NCI-H510A treated with DMSO at 0.1 percent for 48 hours (cell line): ENCODE measurements at places on chromosomes 13 and 19.

DNA sequence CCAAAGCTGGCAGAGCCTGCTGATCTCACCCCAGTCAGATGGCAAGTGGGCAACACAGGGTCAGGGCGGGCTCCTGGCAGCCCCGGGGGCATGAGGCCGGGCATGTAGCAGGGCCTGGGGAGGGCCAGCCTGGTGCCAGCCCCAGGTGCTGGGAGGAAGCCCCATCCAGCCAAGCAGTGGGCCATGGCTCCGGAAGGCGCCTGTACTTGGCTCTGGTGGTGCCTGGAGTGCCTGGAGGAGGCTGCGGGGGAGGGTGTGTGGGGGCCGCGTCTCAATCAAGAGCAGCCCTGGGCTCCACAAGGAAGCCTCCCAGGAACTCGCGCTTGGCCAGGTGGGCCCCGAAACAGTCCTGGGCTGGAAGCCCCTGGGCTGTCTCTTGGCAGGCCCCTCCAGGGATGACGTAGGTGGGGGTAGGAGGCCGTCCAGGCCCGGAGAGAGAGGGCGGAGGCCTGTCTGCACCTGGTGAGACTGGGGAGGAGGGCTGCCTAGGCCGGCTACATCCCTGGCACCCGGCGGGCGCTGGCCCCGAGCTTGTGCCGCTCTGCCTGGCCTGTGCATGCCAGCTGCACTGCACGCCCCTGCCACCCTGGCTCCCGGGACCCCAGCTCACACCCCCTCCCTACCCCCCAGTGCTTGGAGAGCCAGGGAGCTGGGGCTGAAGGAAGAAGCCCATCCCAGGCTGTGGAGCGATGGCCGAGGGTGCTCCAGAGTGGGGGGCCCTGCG lies 45.9 kb downstream of the COMP start:
- no peak for DNase-seq

- no peak for DNase-seq
These were observed 119.2 kb downstream of the GPC6 start for GRCh38 chr13:93345770-93346169.

- no peak for DNase-seq
These were observed 52.2 kb downstream of the IRS2 start for GRCh38 chr13:109734002-109734785.

DNA sequence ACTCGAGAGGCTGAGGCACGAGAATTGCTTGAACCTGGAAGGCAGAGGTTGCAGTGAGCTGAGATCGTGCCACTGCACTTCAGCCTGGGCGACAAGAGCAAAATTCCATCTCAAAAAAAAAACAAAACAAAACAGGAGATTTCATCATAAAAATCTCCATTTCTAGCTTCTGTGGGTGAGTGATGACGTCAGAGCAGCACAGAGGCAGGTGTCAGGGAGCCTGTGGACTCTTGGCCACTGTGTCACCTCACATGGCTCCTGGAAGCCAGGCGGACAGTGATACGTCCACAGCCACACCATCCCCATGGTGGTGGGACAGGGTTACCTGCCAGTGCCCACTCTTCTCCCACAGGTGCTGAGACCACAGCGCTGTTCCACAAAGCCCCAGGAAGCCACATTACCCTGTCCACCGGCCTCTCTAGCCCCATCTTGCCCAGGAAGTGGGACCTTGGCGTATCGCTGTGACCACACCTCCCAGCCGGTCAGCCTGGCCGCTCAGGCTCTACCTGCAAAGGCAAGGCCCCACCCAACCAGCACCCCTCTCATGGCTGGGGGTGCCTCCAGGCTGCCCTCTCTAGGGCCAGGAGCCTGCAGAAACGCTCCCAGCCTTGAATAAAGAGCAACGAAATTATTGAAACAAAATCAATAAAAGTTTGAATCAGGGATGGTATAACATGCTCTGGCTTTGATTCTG lies 2.5 kb upstream of the FXYD3 start:
- DNase-seq = no peak

- no peak for DNase-seq
These were observed 4.5 kb upstream of the ARHGAP45 start for GRCh38 chr19:1062387-1063029.

DNA sequence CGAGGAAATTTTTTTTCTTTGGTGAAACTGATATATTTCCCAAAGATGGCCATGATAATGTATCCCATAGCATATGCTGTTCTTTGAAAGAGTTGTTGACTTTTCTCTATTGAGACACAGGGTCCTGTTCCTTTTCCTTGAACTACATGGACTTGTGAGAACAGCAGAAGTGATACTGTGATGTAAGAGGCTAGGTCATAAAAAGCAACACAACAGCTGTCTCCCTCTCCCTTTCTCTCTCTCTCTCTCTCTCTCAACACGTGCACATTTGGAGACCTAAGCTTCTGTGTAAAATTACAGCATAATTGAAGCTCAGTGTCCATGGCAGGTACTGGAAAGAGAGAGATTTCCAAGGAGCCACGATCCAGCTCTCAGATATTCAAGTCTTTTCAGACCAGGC lies 1712.4 kb downstream of the EFNB2 start:
- no peak for DNase-seq

DNA sequence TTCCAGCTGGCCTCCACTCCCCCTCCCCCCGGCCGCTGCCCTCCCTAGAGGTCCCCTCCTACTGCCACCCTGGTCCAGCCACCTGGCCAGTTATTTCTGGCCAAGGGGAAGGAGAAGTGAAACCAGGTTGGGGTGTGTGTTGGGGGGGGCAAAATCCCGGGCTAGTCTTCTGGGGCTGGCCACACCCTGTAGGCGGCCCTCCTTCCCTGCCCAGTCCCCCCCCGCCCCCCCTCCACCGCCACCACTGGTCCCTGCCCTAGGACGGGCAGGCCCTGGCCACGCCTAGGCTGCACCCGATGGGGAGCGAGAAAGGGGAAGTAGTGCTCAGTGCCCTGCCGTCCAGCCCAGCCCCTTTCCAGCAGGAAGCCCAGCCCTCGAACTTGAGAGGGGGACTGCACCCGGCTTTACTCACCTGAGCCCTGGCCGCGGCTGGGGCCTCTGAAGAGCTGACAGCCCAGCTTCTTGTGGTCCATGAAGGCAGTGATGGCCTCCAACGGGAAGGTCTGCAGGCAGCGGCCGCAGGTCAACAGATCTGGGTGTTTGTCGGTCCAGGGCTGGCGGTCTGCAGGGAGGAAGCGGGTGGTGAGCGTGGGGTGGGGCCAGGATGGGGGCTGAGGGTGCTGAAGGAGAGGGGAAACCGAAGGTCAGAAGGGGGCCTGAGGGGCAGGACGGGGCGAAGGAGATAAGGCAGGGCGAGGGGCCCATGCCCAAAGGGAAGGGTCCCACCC lies 813 bp downstream of the ZNF296 start:
- DNase-seq = peak; percentile 83

DNA sequence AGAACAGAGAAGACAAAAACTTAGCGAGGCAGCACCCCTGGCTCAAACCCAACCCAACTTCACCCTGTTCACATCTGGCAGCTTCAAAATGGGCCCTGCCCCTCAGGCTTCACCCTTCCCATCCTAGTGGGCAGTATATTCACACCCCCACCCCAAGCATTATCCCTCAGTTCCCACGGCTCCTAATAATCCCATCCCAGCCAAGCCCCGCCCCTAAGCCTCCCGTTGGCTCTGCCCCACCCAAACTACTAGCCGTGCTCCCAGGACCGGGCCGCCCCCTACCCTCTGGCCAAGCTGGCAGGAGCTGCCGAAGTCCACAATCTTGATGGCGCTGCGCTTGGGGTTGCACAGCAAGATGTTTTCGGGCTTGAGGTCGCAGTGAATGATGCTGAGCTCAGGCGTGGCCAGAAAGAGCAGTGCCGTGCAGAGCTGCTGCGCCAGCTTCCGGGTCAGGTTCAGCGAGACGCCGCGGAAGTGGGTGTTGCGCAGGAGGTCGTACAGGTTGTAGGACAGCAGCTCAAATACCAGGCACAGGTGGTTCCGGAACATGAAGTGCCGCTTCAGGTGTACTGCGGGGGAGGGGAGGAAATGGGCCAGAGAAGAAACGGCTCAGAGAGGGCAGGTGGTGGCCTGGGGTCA lies 5.8 kb downstream of the DYRK1B start:
- DNase-seq = no peak
